EL (cell line): ENCODE measurements at places on chromosomes 5 and 9.

DNA sequence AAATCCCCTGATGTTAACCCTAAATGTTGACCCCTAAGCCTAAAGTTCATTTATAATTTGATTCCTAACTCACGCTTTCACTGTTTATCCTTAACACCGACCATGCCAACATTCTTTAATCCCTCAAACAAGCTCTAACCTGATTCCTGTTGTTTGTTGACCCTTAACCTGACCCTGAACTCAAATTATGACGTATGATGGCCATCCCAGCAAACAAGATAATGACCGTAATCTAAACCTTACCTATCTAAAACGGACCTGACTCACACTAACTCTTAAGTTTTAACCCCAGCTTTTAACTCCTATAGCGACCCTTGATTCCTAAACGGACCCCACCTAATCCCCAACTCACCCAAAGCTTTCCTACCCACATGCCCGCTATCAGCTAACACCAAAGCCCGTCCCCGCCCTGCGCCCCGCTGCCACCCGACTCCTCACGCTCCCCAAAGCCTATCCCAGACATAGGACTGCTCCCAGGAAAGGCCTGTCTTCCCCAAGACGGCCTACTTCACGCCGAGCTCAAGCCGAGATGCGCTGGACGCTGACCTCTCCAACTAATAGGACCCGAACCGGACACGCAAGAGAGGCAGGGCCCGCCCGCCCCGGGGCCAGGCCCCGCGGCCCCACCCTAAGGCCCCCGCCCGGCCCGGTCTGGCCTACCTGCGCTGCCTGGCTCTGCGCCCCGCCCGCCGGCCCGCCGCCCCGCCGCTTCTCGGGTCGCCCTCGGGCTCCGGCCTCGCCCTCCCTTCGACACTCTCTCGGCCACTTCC is 395 bp downstream of the TLN1 start:
- DNase-seq, result no peak

DNA sequence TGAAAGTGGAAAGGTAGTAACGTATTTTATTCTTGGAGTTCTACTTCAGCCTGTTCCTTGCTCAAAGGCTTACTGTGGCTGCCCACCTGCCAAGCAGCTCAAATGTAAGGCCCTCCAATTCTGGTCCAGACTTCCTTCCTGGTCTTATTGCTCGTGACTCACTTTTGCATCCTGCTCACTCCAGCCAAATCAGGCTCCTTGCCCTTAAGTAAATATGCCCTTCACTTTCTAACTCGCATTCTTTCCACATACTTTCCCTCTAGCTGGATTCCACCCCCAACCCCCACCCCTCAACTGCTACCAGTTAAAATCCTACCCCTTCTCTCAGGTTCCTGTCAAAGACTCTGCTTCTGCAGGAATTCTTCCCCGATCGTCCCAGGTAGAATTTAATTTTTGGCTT is 96.6 kb downstream of the GALNT10 start:
- peak; percentile 92 for DNase-seq

DNA sequence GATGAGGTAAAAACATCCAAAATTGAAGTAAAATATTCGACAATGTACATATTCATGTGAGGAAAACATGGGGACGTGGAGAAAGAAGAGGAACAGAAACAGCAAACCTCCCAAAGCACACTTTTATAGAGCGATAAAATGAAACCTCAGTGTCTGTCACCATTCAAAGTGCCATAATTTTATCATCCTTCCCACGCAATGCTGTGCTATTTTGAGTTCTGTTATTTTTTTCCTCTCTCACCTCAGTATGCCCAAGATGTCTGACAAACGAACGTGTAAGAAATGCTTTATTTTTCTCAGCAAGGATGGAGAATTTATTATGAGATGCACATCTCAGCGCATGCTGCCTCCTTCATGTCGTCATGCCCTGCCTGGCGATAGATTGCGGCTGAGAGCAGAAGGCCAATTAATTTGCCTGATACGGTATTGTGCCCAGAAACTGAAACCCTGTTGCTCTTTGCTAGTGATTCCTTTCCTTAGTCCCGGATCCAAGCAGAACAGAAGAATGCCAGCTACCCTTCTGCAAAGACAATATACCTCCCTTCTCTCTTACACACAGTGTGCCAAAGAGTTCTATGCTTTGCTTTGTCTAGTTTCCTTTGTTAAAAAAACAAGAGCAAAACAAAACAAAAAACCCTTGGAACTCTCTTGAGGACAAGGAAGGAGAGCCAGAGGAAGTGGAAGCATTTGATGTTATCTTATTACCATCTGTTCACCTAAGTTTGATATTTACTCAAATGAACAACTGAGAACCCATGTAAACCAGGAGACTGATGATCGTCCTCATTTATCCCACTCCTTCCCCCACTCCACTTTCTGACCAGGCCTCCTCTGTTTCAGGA is 192.4 kb downstream of the SEMA6A start:
- DNase-seq, result no peak

GRCh38 chr5:127322403-127322802 is 31.8 kb downstream of the MEGF10 start:
- DNase-seq, result no peak

DNA sequence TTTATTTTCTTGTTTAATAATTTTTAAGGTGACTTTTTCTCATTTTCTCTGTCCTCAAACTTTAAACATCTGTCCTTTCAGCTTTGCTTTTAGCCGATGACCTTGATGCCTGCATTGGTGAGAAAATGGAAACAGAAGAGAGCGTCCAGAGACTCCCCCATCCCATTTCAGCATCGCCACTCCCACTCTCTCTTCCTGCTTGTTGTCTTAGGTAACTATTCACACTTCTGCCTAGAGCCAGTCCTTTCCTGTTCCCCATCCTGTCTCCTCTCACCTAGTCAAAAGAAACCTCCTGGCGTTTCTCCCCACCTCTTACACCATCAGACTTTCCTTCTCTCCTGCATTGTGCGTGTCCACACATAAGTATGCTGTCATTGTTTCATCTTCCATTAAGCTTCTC is 124.6 kb downstream of the MAST4 start:
- no peak for DNase-seq

GRCh38 chr9:89549031-89549644 is 51.2 kb upstream of the SEMA4D start:
- DNase-seq, result peak; percentile 56

GRCh38 chr5:16791036-16791705 is 144.9 kb downstream of the MYO10 start:
- DNase-seq, result peak; percentile 72

GRCh38 chr5:20959347-20959746 is 971.3 kb upstream of the CDH18 start:
- no peak for DNase-seq

DNA sequence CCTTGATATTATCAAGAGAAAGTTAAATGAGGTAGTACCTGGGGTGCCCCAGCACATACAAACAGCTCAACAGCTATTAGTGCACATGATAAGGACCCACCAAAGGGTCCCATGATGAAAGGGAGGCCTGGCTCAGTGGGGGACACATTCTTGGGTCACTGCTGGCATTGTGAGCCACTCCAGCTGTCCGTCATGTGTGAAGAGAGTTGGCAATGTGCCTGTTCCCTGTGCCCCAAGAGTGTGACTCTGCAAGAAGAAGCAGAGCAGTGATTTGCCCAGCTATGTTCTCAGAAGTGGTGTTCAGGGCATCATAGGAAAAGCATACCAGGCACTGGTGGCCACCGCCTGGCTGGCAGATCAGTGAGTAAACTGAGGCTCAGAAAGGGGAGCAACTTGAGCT is 37.1 kb upstream of the TDRD7 start:
- no peak for DNase-seq

GRCh38 chr5:172175263-172175719 is 12.7 kb downstream of the STK10 start:
- DNase-seq, result peak; percentile 21

DNA sequence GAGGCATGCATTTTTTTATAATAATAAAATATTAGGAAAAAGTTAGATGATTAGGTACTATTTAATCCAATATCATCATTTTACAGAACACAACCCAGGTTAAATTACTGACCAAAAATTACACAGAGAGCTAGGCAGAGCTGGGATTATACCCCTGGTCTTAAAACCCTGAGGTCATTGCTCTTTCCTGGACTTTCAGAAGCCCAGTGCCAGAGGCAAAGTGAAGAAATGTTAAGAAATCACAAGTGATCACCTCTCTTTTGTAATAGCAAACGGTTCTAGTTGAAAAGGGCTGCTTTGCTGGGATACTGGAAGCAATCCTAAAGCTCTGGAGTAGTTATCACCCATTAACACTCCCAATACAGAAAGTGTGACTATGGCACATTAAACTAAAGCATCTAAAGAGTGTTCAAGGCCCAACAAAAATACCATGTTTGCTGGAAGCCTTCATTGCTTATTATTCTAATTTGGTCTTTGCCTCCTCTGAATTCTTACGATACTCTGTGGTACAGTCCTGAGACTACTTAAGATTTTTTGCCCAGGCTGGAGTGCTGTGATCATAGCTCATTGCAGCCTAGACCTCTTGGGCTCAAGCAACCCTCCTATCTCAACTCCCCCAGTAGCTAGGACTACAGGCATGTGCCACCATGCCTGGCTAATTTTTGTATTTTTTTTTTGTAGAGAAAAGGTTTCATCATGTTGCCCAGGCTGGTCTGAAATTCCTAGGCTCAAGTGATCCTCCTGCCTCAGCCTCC is 575.9 kb downstream of the RAB3C start:
- no peak for DNase-seq

- DNase-seq, result peak; percentile 35
Measured at GRCh38 chr5:6633469-6634245, 417 bp downstream of the SRD5A1 start.

GRCh38 chr9:34541540-34541939 is 18.8 kb upstream of the ENHO start:
- no peak for DNase-seq

DNA sequence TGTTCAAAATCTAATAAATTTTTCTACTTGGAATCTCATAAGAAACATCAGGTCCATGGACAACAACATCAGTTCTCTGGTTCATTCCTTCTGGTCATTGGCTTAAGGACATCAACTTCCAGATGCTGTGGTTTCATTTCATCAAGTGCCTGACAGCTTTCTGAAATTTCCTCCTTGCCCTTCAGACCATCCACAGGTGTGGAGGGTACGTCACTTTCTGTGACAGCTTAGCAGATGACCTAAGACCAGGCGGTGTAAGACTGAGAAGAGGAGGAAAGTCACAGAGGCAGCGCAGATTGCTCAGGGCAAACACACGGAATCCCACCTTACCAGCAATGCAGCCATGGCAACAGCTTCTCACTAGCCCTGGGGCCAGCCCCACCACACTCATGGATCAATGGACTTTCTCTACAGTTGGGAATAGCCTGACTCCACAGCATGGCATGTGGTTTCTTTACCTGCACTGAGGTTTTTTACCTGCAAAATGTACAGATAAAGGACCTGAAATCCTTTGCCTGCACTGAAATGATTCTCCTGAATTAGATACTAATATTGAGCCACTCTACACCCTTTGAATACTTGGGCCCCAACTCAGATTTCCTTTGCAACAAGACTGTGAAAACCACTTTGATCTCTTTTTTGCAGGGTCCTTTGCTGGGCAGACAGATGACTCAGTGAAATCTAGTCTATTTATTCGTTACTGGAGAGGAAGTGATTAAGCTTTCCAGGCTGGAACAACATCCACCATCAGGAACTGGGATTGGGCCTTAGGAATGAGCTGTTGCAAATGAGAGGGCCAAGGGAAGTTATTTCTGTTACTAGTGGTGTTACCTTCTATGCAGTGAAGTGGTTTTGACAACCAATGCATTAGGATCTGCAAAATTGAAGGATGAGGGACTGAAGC is 26.9 kb downstream of the TICAM2 start:
- DNase-seq, result peak; percentile 81

DNA sequence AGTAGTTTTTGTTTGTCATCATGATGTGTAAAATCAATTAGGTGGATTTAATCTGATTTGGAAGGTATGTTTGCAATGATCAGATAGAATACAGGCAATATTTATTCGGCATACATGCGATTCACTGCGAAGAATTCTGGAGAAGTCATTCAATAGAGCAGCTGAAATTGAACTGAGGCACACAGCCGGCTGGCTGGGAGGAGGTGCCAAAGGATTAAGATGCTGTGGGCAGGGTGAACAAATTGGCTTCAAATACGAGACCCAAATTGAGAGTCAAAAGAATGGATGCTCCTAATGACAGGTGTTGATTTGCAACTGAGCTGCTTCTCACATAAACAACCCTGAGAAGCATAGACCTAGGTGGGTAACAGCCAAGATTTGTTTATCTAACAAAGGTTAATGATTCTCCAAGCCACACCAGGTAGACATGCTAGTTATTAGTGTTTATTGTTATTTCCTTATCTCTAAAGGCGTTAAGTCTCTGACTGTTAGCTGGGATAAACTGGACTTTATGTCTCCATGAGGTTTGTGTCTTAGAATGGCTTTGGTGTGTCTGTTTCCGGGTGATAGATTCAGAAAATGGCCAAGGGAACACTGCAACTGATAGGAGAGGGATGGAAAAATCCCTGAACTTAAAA is 55.3 kb upstream of the CLINT1 start:
- no peak for DNase-seq

- DNase-seq, result no peak
Measured at GRCh38 chr5:112649882-112650281, 87.8 kb upstream of the APC start.

DNA sequence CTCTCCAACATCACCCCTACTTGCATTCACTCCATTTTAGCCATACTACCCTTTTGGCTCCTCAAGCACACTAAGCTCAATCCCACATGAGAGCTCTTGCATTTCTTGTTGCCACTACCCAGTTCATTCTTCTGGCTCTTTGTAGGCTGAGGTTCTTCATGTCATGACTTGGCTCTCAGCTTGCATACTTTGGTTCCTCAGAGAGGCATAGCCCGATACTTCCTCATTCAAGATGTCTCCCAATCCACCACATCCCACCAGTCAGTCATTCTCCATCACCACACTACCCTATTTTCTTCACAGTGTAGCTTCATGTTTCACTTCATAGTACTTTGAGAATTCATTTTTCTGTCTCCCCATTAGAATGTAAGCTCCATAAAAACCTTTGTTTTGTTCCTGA is 116.7 kb downstream of the NR6A1 start:
- DNase-seq, result no peak

- DNase-seq, result no peak
Measured at GRCh38 chr5:158952951-158953350, 146.8 kb downstream of the EBF1 start.

- no peak for DNase-seq
Measured at GRCh38 chr9:128845186-128845931, 15.8 kb upstream of the SPOUT1 start.

DNA sequence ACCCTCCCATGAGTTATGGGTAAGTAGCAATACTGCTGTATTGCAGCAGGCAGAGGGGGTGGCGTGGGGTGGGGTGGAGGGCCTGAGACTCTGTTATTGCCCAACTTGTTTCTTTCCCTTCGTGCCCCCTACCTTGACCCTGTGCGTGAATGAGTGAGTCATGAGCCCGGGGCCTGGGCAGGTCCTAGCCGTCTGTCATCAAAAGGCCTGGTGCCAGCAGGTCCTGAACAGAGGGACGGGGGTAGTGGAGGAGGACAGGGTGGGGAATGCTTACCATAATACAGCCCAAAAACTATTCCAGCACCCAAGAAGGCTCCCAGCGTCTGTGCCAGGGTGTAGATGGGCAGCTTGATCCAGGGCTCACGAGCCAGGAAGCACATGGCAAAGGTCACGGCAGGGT is 4.3 kb downstream of the AQP3 start:
- peak; percentile 57 for DNase-seq
